Left ventricle myocardium inferior (tissue), 1 donor: ENCODE measurements at places on chromosomes 1 and 21. TPM values are rescaled to one million over a fixed set of nuclear protein-coding genes. Genes with fewer than 3 reads are reported as not detected.

Gene TTC4
- total RNA-seq = 16.1 TPM

Gene GJA4
- 27.0 TPM for total RNA-seq

DNA sequence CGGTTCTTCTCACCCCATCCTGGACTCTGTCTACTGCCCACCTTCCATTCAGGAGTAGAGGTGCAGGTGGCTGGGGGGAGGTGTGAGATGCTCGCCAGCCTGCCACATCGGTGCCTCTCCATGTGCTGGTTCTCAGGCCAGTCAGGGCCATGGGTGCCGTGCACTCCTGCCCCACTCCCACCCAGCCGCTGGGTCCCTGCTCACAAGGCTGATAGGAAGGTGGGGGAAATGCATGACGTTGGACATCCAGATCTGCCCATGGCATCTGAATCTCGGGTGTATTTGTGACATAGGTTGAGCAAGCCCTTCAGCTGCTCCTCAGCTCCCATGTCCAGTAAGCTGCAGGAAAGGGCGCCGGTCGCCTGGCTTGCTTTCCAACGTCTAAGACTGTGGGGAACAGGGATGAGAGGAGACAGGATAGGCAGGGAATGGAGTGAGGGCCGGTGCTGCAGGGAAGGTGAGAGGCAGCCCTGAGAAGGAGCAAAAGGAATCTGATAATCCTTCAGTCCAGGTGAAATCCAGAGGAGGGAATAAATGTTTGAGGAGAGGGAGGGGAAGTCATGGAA, 11.8 kb downstream of the S100A7A start:
- DNase-seq = no peak

DNA sequence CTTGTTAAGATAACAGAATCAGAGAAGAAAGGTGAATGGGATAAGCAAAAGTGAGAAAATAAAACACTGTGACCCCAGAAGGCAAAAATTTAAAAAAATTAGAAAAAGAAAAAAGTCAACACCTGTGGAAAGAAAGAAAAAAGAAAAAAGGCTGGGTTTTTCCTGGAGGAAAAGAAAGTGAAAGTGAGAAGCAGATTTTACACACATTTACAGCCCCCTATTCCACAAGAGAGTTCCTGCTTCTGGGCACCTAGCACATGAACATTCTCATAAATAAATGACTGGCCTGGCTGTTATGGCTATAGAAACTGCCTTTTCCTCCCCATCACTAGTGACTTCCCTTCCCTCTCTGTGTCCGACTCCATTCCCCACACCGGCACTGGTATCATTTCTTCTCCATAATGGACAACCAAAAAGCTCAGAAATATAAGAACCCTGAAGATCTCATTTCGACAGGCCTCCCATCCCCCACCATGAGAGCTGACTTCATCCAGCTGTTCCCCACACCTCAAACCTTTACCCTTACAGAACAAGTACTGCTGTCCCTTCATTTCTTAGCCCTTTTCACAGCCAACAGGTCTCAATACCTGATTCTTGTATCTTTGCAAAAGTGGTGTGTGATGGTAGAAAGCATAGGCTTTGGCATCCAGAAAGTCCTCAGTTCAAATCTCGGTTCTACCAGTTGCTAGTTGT, 12.6 kb downstream of the MTF1 start:
- DNase-seq = no peak

- DNase-seq = no peak
Measured at GRCh38 chr1:27666791-27667254, 5.2 kb downstream of the IFI6 start.

GRCh38 chr1:224623310-224623714, 7.2 kb downstream of the CNIH3 start:
- no peak for DNase-seq

Gene GPR153
- 4.8 TPM for total RNA-seq

DNA sequence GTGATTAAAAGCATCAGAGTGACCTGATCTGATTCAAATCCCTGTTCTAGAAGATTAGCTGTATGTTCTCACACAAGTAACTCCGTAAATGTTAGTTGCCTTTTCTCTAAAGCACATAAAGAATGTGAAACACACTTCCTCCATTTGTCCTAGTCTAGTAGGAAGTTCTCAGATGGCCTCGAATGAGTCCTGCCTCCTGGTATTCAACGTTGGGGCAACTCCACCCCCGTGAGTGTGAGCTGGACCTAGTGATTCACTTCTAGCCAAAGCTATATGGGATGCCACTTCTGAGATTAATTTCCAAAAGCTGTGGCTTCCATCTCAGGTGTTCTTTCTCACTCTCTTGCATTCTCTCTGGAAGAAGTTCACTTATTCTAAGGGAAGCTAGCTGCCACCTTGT, 267.6 kb downstream of the GPATCH2 start:
- DNase-seq = no peak

GRCh38 chr1:195714248-195714647, 894.0 kb downstream of the KCNT2 start:
- DNase-seq = no peak

GRCh38 chr21:35004314-35004713, 44.8 kb downstream of the RUNX1 start:
- no peak for DNase-seq

DNA sequence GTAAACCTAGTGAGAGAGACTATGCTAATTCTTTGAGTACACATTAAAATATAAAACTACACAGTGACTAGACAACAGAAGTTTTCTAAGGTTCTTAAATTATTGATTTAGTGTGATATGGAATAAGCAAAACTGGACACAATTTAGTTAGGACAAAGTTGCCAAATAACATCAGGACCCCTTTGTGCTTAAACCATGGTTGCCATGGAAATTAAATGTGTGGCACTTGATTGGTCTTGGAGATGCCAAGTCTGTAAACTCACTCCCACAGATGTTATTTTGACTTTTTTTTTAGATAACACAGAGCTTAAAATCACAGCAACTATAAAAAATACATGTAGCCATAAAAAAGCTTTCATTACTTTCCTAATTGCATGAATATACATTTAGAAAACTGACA, 234.6 kb downstream of the BRINP3 start:
- no peak for DNase-seq

Gene PKP1
- total RNA-seq = 0.38 TPM

Gene ETNK2
- total RNA-seq = 4.4 TPM

DNA sequence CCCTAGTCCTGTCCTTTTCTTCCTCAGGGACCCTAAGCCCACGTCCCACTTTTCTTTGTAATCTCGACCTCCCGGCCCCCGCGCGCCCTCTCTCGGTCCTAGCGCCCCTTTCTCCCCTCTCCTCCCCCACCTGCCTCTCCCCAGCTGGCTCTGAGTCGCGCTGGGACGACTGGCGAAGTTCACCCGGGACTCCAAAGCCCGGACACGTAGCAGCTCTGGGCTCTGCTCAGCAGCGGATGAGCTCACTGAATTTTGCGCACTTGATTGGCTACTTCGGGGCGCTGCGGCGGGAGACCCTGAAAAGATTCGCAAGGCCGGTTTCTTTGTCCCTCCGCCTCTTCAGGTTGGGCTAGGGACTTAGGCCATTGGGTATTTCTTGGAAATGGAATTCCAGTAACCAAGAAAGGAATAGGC, 16.3 kb upstream of the ACKR1 start:
- peak; percentile 60 for DNase-seq

- DNase-seq = no peak
Measured at GRCh38 chr1:69976896-69977295, 228.5 kb downstream of the LRRC40 start.
